ENCODE measurements at places on chromosomes 3 and 15.

- peaks cover 28% of the 10 kb centered on the region for H3K4me1 ChIP-seq
- no peaks in the 10 kb centered on the region for H3K36me3 ChIP-seq
- no peak overlapping the region for H3K27ac ChIP-seq
These were observed 334.8 kb downstream of the NAALADL2 start for GRCh38 chr3:175193815-175194518.

- DNase-seq: no peak
- H3K27ac ChIP-seq: no peak overlapping the region
- H3K36me3 ChIP-seq: peaks cover 15% of the 10 kb centered on the region
- no peak overlapping the region for H3K4me3 ChIP-seq
- H3K27me3 ChIP-seq: no peaks in the 10 kb centered on the region
These were observed 32.6 kb upstream of the SHC4 start for GRCh38 chr15:48996276-48996675.

DNA sequence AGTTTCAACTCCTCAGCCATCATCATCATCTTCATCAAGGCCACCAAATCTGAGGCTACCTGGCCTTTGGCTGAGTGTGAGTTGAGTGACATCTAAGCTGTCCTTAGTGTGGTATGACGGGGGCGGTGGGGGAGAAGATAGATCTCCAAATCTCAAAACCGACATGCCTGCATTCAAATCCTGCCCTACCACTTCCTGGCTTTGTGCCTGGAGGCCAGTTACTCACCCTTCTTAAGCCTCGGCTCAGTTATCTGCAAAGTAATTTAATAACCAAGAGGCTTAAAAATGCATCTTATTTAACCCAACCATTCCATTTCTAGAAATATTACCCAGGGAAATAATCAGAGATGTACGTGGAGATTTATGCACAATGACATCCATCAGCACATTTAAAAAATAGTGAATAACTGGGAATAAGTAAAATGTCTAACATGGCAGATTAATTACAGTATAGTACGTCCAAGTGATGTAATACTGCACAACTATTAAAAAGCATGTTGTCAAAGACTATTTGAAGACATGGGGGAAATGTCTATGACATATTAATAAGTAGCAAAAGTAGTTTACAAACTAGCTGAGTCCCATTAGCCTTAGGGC lies 167.4 kb downstream of the NTRK3 start:
- H3K4me3 ChIP-seq: no peak overlapping the region
- no peak overlapping the region for H3K27ac ChIP-seq
- no peak for DNase-seq
- no peaks in the 10 kb centered on the region for H3K27me3 ChIP-seq
- H3K36me3 ChIP-seq: no peaks in the 10 kb centered on the region

GRCh38 chr15:40471808-40472150 lies 995 bp downstream of the CHST14 start:
- H3K27ac ChIP-seq: peak overlapping the region; percentile 79
- H3K27me3 ChIP-seq: no peaks in the 10 kb centered on the region
- no peak for DNase-seq
- H3K4me3 ChIP-seq: peak overlapping the region; percentile 86

- peaks cover 7% of the 10 kb centered on the region for H3K27me3 ChIP-seq
- H3K27ac ChIP-seq: no peak overlapping the region
- H3K36me3 ChIP-seq: no peaks in the 10 kb centered on the region
- H3K4me1 ChIP-seq: no peaks in the 10 kb centered on the region
- no peak for DNase-seq
- H3K4me3 ChIP-seq: no peak overlapping the region
These were observed 52.8 kb downstream of the TMEM212 start for GRCh38 chr3:171895900-171896299.

DNA sequence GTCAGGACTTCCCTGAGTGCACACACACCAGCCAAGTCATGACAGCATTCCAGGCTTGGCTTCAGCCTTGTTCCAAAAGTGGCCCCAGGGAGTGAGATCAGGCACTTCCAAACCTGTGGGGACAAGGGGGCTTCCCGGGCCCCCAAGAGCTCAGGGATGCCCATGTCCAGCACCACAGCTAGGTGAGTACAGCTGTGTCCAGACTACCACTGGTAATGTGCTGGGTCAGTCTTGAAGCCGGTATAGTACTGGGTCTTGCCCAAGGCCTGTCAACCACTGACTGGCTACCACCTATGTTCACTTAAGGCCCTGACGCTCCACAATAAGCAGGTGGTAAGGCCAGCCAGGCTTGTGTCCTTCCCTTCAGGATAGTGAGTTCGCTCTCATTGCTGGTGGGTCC lies 249.3 kb downstream of the UNC13C start:
- no peaks in the 10 kb centered on the region for H3K27me3 ChIP-seq
- no peaks in the 10 kb centered on the region for H3K4me1 ChIP-seq
- no peaks in the 10 kb centered on the region for H3K36me3 ChIP-seq
- H3K4me3 ChIP-seq: no peak overlapping the region
- DNase-seq: no peak
- H3K27ac ChIP-seq: no peak overlapping the region

GRCh38 chr3:194574639-194575483 lies 58.4 kb downstream of the TMEM44 start:
- H3K27me3 ChIP-seq: no peaks in the 10 kb centered on the region
- DNase-seq: no peak
- peaks cover 44% of the 10 kb centered on the region for H3K4me1 ChIP-seq
- H3K4me3 ChIP-seq: no peak overlapping the region
- H3K27ac ChIP-seq: no peak overlapping the region

Data from HCT116 (cell line).